ENCODE measurements at places on chromosomes 12 and 14.

DNA sequence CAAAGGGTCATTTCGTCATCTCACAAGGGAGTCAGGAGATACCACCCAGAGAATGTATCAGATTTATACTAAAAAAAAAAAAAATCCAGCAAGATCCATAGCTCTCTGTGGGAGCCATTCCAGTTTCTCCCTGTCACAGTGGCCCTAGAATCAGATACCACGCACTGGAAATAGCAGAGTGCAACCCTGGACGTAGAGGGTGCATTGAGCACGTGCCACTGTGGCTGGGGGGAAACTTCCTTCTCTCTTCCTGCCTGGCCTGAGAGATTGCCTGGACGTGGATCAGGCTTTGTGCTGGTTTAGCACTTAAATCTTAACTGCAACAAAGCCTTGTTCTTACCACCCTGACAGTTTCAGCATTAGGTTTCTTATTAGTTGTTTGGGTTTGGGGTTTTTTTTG, 124.3 kb downstream of the FBXL14 start:
- peak; percentile 59 for DNase-seq

GRCh38 chr14:91356181-91356763, 61.3 kb downstream of the CCDC88C start:
- no peak for DNase-seq

DNA sequence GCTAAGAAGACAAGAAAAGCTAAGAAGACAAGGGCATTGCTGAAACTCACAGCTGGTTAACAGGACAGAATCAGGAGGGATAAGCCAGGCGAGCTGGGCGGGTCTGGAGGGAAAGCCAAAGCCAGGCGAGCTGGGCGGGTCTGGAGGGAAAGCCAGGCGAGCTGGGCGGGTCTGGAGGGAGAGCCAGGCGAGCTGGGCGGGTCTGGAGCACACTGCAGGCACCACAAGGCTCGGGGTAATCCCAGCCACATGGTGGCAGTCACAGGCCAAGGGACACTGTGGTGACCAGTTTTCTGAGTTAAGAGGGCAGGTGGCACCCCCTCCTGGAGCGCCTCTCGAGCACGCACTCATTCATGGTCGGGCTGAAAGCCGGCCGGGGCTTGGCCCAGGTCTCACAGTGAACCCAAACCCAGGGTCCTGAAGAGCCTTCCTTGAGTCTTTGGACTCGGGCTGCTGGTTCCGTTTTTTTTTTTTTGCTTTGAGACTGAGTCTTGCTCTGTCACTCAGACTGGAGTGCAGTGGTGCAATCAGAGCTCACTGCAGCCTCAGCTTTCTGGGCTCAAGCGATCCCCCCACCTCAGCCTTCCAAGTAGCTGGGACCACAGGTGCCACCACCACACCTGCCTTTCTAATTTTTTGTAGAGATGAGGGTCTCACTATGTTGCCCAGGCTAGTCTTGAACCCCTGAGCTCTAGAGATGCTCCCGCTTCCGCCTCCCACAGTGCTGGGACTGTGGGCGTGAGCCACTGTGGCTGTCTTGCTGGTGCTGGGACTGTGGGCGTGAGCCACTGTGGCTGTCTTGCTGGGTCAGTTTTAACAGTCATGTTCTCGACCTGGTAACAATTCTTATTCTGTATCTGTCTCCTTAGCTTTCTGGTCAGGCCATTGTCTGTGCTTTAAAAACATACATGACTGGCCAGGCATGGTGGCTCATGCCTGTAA, 40.2 kb downstream of the HSP90AA1 start:
- peak; percentile 66 for DNase-seq

- no peak for DNase-seq
These were observed 156.1 kb downstream of the FOXN3 start for GRCh38 chr14:89260898-89261297.

DNA sequence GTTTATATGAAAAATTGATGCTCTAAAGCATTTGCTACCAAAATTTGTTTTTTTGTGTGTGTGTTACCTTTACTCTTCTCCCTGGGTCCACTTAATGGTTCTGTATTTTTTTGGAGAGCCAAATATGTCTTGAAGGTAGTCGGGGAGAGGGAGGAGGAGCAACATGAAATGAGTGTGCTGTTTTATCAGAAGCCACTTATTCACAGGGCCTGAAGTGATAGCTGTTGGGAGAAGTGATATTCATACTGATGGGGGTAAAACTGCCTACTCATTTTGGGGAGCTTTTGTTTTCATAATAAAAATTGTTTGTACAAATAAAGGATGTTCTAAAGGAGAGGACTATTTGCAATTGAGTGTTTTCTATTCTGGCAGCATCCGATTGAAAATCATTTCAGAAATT, 29.2 kb downstream of the CRADD start:
- no peak for DNase-seq

All from cardiac muscle cell (in vitro differentiated cells and primary cell).